Activated naive CD4-positive, alpha-beta T cell treated with anti-CD3 and anti-CD28 coated beads, Interleukin-2, amount 50 U/mL, for 16 hours (primary cell): ENCODE measurements at places on chromosomes 3 and 15.

- DNase-seq: no peak
Observed at GRCh38 chr15:31214864-31215489, 111.7 kb upstream of the KLF13 start.

DNA sequence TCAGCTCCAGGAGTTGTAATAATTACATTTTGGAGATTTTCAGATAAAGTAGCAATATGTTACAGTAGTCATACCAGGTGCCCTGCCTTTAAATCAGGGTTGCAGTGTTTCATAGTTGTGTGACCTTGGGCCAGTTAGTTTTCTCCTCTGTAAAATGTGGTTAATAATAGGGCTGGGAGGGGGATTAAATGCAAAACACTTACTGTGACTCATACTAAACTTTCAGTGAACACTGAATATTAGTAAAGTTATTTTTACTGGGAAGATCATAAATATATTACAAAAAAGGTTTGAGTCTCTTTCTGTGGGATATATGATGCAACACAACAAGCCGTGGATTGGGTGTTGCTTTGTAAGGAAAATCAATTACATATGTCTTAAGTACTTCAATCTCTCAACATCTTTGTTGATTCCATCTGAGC lies 1.1 kb upstream of the EBLN2 start:
- no peak for DNase-seq

GRCh38 chr3:133475245-133476010 lies 75.6 kb downstream of the BFSP2 start:
- DNase-seq: no peak

DNA sequence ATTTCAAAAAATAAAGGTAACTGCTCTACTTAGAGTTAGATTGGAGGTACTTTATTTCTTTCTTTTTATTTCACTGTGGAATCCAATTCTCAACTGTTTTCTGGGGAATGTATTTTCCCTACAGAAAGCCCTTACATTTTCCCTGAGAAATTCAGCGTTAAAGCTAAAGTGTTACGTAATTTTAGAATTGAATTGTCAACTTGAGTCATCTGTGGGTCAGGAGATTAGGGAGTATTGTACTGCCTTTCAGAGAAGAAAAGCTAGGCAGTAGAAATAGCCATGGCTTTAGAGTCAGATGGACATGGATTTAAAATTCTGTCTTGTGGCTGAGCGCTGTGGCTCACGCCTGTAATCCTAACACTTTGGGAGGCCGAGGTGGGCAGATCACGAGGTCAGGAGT lies 728.6 kb downstream of the ROBO1 start:
- DNase-seq: no peak

DNA sequence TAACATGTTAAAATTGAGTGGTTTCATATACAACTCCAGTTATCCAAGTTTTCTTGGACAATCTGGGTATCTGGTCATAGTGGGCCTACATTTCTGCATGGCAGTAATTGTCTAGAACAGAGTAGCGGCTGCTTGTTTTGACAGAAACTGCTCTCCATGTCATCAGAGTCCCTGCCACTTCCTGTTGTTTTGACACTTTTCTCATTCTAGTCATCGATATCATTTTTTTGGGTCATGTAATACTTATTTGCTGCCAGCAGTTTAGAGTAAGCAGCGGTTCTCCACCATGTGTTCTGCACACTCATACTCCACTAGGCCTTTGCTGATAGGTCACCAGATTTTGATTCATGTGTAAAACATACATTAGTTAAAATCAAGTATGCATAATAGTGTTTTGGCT lies 81.5 kb downstream of the SLC25A26 start:
- DNase-seq: peak; percentile 18

DNA sequence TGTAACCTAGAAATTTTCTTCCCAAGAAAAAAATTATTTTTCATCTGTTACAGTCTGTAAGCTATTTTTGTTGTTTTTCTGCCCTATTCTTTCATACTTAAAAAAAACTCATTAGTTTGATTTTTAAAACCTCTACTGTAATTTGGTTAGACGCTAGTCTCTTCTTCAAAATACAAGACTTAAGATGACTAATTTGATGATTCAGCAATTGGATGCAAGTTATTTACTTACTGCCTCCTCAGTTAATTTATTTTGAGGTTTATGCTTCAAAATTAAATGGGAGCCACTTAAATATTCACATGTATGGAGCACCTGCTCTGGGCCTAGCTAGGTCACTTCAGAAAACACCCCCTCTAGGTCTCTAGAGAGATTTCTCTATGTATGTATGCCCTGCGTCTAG lies 132.4 kb downstream of the IQCH start:
- DNase-seq: no peak

DNA sequence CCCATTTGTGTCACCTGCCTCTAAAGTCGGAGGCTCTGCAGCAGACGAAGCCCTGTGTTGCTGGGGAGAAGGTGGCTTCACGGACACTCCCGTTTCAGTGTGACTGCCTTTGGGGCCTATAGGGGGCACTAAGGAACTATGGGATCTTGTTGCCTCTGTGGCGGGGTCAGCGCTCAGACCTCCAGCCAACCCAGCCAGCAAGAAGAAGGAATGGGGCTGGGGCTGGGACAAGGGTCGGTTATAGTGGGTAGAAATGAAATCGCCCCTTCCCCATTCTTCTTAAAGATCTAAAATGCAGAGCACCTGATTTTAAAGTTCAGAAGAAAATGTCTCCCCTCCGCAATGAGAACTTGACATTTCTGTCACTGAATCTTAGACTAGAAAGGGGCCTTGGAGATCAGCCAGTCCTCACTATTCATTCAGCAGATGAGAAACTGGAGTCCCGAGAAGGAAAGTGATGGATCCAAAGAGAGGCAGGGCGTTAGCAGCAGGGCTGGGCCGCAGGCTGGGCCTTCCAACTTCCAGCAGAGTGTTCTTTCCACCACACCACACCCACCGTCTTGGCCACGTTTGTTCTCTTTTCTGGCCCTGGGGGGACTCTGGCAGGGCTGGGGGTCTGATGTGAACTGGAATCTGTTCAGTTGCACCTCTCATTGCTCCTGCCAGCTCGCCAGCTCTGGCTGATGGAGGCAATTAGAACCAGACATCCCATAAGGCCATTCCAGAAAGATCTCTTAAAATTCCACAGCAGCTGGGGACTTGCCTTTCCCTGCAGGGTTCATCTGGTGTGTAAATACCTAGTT lies 195.4 kb downstream of the OPA1 start:
- no peak for DNase-seq

DNA sequence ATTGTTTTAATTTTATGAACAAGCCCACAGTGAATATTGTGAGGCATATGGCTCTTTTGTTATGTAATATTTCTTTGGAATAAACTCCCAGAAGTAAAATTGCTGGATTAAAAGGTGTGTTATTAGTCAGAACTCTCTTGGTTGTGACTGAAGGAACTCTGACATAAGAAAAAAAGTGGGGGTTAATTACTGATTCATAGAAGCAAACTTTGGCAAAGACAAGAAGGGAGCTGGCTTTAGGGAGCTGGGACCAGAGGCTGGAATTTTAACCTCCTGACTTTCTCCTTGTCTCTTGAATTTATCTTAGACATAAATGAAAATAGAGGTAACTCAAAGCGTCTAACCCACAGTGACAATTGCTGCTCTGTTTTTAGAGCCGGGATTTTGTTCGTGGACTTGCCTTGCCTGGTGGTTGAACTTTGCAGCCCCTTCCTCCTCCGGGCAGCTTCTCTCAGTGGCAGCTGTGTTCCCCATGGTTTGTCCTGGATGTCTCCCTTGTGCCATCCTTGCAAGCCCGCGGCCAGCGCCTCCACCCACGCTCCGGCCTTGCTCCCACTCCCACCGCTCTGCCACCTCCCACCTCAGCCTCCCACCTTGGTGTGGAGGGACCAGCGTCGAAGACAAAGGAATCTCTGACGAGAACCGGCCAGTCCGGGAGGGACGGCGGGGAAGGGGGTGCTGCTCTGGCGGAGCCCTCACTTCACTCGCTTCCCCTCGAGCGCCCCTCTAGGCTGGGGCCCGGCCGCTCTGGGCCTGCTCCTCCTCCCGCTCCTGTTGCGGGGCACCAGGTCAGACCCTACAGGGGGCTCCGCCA lies 28.0 kb downstream of the ARHGAP31 start:
- DNase-seq: no peak

DNA sequence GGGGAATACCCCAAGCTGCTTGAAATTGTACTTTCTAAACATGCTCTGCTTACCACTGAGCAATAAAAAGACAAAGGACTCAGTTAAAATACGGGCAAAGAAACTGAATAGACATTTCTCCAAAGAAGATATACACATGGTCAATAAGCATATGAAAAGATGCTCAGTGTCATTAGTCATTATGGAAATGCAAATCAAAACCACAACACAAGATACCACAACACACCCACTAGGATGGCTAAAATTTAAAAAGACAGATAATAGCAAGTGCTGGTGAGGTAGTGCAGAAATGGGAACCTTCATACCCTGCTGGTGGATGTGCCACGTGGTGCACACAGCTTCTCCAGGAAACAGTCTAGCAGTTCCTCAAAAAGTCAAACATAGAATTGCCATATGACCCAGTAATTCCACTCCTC lies 21.3 kb downstream of the LRIG1 start:
- DNase-seq: no peak

GRCh38 chr3:23304424-23304823 lies 101.3 kb downstream of the UBE2E2 start:
- DNase-seq: no peak
